LHCN-M2 (cell line): ENCODE measurements at places on chromosomes 7 and 10. TPM values are rescaled to one million over a fixed set of nuclear protein-coding genes. Genes with fewer than 3 reads are reported as not detected.

Gene MEPCE
- 59.0 and 63.9 TPM in 2 replicates for total RNA-seq

Gene TMEM229A
- not detected in 2 replicates for total RNA-seq

DNA sequence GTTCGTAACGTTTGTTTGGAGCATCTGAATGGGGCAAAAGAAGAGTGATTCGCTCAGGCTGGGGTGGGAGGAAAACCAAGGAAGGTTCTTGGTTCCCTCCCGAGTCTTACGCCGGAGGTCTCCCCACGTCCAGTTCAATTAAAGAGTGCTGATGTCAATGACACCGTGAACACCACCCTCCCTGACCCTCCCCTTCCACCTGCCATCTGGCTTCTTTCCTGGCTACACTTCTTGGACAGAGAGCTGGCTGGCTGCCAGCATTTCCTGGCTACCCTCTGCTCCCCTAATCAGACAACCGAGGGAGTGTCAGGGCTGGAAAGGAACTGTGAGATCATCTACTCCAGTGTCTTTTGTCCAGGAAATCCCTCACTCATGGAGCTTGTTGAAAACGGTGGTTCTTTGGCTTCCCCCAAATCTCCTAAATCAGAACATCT lies 24.1 kb upstream of the FFAR4 start:
- peak; percentile 56 for DNase-seq

Gene RAPGEF5
- total RNA-seq, result under 0.01 and 0.06 TPM in 2 replicates

DNA sequence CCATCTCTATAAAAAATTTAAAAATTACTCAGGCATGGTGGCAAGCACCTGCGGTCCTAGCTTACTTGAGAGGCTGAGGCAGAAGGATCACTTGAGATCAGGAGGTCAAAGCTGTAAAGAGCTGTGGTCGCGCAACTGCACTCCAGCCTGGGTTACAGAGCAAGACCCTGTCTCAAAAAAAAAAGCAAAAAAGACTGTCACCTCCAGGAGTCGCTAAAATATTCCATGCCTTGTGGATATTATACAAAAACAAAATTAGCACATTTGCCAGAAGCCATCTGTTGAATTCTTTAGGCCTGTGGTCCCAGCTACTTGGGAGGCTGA lies 87.0 kb upstream of the SDK1 start:
- DNase-seq, result no peak

DNA sequence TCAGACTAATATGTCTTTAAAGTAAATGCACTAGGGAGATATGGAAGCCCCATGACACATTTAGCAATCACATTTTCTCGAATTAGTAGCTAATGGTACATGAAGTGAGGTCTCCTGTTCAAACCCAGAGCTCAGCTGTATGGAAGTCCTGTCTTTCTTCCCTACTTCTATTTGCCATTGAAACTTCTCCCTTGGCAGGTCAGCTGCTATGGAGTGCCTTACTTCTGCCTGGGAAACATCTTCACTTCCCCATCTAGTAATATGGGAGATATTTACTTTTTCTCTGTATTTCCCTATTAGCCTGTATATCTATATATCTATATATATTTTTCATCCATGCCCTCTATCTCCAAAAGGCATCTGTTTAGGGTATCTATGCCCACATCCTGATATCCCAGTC lies 225.3 kb upstream of the INHBA start:
- no peak for DNase-seq

DNA sequence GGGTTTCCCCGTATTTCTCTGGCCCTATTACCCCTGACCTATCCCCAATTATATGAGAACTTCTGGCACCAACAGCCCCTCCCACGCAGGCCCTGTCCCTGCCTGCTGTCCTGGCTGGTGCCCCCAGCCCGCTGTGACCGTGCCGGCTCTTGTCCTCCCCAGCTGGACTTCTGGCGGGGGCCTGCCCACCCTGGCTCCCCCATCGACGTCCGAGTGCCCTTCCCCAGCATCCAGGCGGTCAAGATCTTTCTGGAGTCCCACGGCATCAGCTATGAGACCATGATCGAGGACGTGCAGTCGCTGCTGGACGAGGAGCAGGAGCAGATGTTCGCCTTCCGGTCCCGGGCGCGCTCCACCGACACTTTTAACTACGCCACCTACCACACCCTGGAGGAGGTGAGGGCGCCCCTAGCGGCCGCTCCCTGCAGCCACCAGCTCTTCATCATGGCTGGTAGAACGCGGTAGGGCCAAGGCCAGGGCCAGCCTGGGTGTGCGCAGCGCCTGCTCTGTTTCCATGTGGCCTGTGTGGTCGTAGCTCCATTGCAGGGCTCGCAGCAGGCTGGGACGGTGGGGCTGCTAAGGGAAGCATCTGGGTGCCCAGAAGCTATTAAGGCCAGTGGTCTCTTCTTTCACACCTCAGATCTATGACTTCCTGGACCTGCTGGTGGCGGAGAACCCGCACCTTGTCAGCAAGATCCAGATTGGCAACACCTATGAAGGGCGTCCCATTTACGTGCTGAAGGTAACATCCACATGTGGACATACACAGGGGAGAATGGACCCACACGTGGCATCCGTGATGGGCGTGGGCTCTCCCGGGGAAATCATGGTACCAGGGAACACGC lies 1.4 kb downstream of the CPA1 start:
- no peak for DNase-seq

- no peak for DNase-seq
Observed at GRCh38 chr10:128152741-128153580, 26.7 kb upstream of the MKI67 start.

DNA sequence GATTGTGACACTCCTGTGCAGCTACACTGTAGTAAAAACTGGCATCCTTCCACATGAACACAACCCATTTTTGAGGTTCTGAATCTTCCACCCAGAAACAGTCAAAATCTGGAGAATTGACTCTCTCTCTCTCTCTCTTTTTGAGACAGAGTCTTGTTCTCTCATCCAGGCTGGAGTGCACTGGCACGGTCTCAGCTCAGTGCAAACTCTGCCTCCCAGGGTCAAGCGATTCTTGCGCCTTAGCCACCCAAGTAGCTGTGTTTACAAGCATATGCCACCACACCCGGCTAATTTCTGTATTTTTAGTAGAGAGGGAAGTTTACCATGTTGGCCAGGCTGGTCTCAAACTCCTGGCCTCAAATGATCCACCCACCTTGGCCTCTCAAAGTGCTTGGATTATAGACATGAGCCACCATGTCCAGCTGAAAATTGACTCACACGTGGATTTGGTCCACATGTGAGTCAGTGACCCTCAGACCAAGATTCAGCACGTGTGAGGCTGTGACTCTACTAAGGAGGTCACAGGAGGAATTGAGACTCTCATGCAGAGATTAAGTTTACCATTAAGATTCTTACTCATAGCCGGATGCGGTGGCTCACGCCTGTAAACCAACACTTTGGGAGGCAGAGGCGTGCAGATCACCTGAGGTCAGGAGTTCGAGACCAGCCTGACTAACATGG lies 12.1 kb upstream of the ZNF107 start:
- DNase-seq, result no peak

DNA sequence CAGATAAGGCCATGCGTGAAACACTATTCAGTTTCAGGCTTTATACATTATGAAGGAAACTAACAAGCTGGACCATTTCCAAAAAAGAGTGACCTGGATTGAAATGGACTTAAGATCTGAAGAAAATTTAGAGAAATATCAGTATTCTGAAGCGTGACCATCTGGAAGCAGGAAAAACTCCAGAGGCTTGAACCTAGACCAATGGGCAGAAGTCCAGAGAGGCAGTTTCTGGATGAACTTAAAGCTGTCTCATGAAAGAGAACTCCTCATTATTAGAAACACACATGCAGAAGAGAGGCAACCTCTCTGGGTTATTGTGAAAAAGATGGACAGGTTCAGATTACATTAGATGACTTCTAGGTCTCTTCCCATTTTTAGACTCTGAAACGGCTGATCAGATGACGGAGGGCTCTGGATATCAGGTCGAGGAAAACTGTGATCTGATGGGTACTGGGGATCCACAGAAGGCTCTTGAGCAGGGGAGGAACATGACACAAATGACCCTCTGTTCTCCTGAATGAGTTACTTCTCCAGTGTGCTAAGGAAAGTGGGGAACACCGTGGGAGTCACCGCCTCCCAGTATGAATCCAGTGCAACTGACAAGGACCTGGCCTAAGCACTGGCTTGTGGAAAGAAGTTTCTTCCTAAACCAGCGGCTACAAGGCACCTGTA lies 116.5 kb downstream of the SPDYE5 start:
- DNase-seq, result no peak

Gene CAV2
- 259 and 316 TPM in 2 replicates for total RNA-seq

DNA sequence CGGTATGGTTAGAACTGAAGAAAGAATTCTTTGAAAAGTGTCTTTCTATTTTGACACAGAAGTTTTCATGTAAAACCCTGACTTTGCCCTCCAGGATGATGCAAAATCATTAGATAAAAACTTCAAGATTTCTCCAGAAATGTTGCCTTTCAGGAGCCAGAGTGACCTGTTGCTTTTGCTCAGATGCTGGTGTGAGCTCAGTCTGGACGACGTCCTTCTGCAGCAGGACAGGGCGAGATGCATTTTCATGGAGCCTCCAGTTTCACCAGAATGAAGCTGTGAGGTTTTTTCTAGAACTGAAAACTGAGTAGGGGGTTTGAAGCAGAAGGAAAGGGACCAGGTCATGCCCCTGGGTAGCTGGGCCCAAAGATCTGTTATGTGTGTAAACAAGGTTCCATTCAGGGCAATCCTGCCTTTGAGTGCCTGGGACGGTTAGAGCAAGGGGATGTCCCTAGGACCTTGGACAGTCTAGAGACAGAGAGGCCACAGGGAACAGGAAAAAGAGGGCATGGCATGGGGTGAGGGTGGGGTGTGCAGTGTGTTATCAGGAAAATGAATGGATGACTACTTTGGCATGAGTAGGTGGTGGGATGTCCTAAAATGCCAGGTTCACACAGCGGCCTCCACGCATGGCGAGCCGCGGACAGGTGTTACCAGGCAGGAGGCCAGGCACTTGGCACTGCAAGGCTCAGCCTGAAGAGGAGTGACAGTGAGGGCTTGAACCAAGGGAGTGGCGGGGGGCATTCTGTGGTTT lies 356.3 kb downstream of the CXCL12 start:
- no peak for DNase-seq

Gene PBLD
- 6.2 and 6.8 TPM in 2 replicates for total RNA-seq

DNA sequence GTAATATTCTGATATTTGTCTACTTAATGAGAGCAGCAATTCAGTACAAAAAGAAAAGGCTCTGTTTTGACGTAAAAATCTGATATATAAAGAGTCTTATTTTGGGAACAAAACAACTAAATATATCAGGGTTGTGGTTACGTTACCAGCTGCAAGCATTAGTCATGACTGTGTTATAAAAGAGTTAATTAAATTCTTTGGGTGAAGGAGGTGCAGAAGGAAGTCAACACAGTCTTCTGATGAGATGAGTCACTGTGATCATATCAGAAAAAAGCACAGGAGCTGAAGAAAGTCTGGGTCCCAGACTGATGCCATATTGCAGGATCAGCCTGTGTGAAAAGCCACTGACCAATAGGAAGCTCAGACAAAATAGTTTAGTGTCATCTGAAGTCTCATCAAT lies 234.3 kb upstream of the TEX47 start:
- DNase-seq, result peak; percentile 63

Gene PIK3CG
- not detected in 2 replicates for total RNA-seq

Gene IFIT1B
- not detected in 2 replicates for total RNA-seq

- DNase-seq, result no peak
Observed at GRCh38 chr10:125012851-125013528, 71.1 kb downstream of the ZRANB1 start.

Gene VIM
- 9,336 and 11,900 TPM in 2 replicates for total RNA-seq

GRCh38 chr10:45155784-45156183 lies 155.1 kb downstream of the ZNF22 start:
- DNase-seq, result no peak
